Kasumi-1 (cell line): ENCODE measurements at places on chromosomes 12 and 14.

- no peak for DNase-seq
These were observed 83.7 kb downstream of the CHGA start for GRCh38 chr14:93006567-93007051.

- no peak for DNase-seq
These were observed 313.0 kb upstream of the PRKD1 start for GRCh38 chr14:30240685-30241084.

- no peak for DNase-seq
These were observed 480.5 kb downstream of the VRK1 start for GRCh38 chr14:97277711-97278110.

DNA sequence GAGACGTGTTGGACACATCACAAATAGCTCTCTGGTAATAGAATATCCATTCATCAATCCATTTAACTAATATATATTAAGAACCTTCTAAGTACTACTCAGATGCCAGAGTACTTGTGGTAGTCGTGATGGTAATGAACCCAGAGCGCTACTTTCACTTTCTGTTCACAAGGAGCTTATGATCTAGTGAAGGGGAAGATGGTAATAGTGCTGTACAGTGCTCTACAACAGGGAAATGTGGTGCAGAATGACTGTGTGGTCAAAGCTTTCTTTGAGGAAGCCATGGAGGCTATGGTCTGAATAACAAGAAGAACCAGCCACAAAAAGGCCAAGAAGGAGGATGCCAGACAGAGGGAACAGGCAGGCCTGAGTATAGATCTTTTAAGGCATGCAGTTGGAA, 212.0 kb downstream of the PTPRO start:
- DNase-seq: peak; percentile 2

DNA sequence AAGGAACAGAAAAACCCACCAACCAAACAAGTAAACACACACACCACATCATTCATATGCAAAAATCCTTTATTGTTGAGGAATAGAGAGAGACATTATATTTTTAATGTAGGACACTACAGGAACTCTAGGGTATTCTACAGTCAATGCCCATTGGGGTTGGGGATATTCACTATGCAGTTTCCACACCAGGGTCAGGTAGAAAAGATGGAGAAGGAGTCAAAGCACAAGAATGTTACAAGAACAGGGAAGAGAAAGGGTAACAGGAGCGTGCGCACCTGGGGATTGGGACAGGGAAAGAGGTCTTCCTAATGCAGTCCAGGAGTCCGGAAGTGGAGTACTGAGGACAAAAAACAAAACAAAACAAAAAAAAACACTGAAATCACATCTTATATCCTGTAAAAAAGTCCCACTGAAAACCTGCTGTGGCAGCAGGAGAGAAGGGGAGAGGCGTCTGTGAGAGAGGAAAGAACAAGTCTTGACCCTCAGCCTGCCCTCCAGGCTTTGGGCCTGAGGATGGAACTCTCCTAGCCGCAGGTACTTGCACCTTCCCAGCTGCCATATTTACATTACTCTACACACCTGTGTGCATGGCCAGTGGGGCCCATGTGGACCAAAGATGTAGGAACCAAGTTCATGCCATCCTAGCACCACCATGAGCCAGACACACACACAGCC, 3.7 kb upstream of the ZBTB39 start:
- no peak for DNase-seq

- DNase-seq: no peak
These were observed 186.4 kb downstream of the ANO6 start for GRCh38 chr12:45402288-45402687.

DNA sequence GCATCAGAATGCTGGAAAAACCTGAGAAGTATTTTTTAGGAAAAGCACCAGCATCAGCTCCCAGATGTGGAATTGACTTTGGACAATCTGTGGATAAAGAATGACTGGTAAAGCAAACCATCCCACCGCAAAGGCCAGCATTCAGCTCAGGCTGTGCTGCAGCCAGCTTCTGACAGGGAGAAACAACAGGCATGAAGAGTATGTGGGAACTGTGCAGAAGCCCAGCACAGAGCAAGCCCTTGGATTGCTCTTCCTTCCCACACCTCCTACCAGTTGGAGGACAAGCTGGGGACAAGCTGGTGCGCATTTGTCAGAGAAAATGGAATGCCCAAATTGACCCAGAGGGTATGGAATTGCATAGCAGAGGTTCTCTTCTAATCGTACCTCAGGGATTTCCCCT, 228.1 kb downstream of the ANO2 start:
- DNase-seq: no peak

- peak; percentile 33 for DNase-seq
These were observed 212.1 kb upstream of the ABCD2 start for GRCh38 chr12:39831587-39832315.

DNA sequence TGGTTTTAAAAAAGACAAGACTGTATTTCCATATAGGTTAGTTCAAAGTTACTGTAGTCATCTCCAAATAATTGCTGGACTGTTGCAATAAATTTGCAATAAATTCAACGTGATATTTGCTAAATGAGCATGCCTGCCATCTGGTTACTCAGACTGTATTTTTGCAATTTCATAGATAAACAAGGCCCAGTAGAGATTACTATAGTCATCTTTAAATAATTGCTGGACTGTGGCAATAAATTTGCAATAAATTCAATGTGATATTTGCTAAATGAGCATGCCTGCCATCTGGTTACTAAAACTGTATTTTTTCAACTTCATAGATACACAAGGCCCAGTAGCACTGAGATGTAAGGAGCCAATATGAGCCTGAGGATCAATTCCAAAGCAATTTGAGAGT, 5.6 kb downstream of the NTN4 start:
- DNase-seq: no peak

DNA sequence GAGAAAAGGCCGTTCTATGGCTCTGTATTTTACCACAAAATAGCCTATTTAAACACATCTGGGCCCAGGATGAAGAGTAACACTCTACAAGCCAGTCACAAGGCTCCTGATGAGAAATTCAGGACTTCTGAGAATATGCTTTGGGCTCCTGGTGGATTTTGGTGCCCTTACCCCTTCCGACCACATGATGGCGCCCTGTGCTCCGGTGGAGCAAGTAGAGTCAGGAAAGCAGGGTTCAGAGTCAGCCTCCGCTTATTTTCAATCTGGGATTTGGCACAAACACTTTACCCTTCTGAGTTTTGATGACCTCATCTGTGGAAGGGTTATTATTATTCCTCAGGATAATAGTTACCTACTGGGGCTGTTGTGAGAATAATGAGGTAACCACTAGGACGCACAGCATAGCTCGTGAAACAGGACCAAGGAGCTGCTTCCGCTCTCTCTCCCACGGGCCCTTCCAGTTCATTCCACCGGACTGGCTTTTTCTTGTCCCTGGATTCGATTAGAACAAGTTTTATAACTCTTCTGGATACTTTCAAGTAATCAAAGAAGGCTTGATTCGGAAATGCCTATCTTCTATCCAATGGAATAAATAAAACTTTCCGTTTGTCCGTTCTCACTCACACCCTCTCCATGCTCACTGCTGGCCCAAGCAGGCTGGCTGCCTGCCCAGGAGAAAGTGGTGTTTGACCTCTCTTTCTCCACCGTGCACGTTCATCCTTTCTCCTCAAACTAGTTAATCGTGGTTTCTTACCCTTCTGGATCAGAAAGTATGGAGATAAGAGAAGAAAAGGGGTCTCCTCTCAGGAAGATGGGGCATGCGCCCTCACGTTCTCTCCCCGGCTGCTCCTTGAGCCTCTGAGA, 104.6 kb downstream of the GALC start:
- peak; percentile 39 for DNase-seq

- DNase-seq: no peak
These were observed 93.0 kb downstream of the ACTN1 start for GRCh38 chr14:68886109-68886434.

- DNase-seq: no peak
These were observed 38.7 kb upstream of the TRAF3 start for GRCh38 chr14:102738373-102739189.

- DNase-seq: no peak
These were observed 115.5 kb upstream of the AEBP2 start for GRCh38 chr12:19323805-19324204.

DNA sequence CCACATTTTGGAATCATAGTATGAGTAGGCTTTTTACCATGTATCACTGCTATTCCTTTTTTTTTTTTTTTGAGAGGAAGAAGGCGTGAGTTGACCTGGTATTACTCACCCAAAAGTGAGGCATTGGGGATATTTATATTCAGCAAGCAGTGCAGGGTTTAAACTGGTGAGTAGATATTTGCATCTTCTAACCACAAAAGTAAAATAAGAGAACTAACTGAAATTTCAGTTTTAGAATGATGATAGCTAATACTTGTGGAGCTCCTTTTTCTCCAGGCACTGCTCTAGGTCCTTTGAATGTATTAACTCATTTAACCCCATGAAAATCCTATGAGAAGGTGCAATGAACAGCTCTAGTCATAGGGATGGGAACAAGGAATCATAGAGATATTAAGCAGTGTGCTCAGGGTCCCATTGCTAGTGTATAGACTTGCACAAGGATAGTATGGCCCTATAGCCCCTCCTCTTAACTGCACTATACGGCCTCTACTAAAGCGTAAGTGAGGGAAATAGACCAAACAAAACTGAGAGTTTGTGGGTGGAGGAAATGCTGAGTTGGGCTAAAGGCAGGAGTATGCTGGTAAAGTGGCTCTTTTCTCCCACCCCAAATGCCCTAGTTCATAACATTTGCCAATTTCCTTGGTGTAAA, 104.3 kb upstream of the MAX start:
- peak; percentile 37 for DNase-seq

DNA sequence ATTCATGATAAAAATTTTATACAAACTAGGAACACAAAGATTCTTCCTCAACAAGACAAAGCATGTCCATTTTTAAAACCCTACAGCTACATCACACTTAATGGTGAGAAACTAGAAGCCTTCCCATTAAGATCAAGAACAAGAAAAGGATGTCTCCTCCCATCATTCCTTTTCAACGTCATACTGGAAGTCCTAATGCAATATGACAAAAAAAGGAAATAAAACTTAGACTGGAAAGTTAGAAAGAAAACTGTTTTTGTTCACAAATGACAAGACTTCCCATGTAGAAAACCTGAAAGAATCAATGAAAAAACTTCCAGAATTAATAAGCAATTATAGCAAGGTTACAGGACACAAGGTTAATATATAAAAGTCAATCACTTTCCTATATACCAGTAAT, 82.5 kb downstream of the NUMB start:
- DNase-seq: no peak

DNA sequence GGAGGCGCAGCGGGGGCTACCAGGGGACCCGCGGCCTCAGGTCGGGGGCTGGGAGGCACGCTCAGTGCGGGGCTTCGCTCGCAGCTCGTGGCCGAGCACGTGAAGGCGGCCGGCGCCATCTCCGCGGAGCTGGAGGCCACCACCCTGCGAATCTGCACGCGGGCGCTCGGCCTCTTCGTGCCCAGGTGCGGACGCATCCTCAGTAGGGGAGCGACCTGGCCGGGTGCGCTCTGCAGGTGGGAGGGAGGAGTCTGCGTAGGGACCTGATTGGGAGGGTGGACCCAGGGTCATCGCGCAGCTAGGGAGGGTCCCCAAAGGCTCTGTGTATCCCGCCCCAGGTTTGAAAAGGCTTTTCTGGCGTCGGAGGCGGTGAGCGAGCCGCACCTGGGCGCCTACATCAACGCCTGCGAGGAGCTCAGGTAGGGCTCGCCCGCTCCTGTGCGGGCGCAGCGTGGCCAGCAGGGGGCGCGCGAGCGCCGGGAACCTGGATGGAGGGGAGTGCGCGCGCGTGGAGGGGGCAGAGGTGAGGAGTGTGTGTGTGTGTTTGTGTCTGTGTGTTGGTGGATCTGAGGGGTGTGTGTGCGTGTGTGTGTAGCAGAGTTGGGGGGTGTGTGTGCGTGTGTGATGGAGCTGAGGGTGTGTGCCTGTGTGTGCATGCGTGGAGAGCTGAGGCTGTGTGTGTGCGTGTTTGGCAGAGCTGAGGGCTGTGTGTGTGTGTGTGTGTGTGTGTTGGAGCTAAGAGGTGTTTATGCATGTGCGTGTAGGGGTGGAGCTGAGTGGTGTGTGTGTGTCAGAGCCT, 10.3 kb downstream of the EXOC3L4 start:
- DNase-seq: peak; percentile 31

DNA sequence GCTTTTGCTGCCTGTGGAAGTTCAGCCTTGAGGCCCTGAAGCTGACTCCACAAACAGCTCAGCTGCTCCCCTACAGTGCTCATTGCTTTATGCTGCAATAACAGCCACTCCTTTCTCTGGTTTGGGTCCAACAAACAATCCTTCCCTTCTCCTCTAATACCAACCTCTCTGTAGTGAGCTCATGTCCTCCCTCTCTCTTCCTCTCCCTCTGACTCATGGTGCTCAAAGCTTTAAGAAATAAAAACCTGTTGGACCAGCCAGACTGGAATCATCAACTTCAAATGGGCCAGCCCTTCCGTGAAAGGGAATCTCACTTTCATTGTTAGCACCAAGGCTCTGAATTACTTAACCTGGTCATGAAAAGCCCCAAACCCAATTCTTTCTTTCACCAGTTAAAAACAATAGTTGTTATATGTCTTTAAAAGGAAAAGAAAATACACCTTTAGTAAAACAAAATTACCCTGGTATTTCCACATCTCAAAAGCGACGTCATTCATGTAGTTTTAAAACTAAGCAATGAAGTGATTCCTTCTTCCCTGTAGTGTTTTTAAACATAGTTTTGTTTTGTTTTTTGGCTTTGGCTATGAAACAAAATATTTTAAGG, 126.4 kb downstream of the DUSP6 start:
- no peak for DNase-seq

GRCh38 chr12:57027805-57028153, 11.4 kb upstream of the TAC3 start:
- no peak for DNase-seq

DNA sequence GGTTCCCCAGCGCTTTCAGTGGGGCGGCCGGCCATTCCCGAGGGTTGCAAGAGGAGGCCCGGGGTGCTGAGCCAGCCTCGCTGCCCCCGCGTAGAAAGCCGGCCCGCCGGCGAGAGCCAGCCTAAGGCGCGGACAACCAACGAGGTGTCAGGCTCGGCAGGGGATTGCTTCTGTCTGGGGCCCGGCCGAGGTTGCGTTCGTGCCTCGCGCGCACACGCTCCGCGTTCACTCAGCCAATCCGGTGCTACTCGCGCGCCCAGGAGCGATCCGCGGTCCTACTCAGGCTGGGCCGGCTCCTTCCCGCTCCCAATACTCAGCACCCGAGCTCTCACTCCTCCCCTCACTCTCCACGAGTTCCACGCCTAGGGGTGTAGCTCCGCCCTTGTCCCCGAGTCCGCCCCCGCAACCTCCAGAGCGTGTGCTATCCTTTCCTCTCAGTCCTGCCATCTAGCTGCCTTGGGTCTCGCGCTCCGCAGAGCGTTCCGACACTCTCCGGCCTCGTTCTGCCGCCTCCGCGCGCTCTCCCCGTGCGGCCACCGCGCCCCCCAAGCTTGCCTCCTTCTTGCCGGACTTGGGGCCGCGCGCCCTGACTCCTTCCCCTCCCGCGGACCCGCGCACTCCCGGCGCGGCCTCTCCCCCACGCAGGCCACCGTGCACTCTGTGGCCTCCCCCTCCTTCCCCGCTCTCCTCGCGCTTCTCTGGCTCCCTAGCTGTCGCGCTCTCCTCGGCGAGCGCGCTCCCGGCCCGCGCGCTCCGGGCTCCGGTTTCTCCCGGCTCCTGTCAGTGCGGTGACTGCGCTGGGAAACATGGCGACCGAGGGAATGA, at the start of gene GPHN:
GPHN (plus strand) TSS at position 426 of the 825 bp plus-strand sequence.
- DNase-seq: peak; percentile 97
